ENCODE measurements at places on chromosomes 16 and 17.

DNA sequence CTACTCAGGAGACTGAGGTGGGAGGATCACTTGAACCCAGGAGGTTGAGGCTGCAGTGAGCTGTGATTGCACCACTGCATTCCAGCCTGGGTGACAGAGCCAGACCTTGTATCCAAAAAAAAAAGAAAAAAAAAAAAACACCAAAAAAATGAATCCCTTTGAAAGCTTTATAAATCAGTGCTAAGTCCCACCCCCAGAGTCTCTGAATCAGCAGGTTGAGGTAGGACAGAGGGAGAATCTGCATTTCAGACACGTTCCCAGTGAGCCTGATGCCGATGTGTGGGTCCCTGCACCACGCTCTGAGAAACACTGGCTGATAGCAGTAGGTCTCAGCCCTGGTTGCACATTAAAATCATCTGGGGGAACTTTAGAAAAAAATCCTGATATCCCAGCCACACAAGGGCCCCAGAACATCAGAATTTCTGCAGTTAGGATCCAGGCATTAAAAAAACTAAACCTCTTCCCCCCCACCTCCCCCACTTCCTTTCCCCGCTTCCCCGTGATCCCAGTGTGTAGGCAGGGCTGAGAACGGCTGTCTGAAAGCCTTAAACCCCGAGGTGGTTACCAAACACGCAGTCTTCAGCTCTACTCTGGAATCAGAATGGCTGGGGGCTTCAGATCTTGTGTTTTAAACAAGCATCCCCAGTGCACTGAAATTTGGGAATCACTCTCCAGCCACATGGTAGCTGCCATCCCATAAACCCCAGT is 27.3 kb upstream of the GPRC5B start:
- no peak for DNase-seq

- no peak for DNase-seq
These were observed 46.8 kb upstream of the DNAH9 start for GRCh38 chr17:11551442-11551841.

- DNase-seq: no peak
These were observed 7.7 kb downstream of the DOK4 start for GRCh38 chr16:57478396-57479204.

- no peak for DNase-seq
These were observed 57.6 kb downstream of the KSR1 start for GRCh38 chr17:27513849-27514248.

DNA sequence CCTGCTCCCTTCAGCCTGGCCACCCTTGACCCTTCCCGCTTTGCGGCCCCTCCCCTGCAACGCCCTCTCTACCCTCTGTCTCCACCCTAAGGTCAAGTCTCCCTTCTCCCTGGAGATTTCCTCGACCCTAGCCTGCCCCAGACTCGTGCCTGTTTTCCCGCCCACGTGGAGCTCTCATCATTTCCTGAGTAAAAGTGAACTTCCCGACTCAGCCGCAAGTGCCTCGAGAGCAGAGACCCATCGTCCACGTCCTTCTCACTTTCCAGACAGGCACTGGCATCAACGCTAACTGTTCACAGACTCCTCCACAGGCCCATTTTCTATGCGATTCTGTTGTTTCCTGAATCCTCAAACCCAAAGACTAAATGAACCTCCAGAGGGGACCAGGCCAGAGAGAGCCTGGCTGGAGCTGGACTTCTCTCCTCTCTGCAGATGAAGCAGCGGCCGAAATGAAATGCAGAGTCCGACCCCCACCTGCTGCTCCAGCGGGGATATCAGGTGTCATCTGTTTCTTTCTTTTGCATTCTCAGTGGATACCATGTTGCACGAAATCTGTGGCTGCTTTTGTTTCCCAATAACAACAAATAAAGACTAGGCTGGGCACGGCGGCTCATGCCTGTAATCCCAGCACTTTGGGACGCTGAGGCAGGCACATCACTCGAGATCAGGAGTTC is 52.5 kb downstream of the RTN4RL1 start:
- DNase-seq: no peak

DNA sequence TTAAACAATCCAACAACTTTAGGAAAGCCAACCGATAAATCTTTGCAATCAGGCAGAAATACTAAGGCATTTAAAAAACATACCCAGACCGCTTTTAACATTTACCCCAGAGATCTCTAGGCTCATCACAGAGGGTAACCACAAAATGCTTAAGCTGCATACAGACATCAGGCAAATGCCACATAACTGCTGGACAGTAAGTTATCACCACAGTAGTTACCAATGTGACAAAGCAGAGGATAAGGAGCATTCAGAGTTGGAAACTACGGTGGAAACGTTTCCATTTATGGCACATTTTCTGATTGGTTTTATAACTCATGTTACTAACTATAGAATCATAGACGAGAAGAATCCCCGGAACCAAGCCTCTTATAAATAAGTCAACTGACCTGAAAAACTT is 77.5 kb downstream of the KANSL1 start:
- DNase-seq: no peak

- no peak for DNase-seq
These were observed 26.9 kb downstream of the TPSG1 start for GRCh38 chr16:1198194-1198593.

Measured in thoracic aorta (tissue), 2 donors.